RWPE1 (cell line): ENCODE measurements at places on chromosomes 12 and 14.

DNA sequence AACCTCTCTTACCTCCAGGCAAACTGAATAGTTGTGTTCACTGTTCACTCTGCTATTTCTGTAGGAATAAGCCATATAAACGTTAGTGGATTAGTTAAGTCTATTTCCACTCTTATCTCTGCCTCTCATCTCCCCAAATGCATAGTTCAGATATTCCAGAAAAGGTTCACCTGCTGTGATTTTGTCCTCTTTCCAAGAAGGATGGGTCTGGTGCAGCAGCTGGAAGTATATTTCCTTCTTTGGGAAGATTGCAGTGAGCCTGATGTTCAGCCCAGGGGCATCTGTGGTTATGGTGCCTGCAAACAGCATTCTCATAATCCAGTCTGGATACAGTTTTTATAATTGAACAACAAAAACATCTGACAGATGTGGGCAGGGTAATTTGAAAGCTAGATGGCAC lies 97.7 kb downstream of the TPH2 start:
- no peak for DNase-seq

GRCh38 chr12:20800160-20800559 lies 10.3 kb upstream of the SLCO1B3 start:
- DNase-seq, result no peak

GRCh38 chr12:88958946-88959345 lies 378.7 kb upstream of the KITLG start:
- DNase-seq, result no peak

- no peak for DNase-seq
Observed at GRCh38 chr14:104805941-104806624, 5.2 kb downstream of the ZBTB42 start.

- DNase-seq, result peak; percentile 82
Observed at GRCh38 chr12:52865090-52865944, 16.5 kb upstream of the KRT78 start.

- no peak for DNase-seq
Observed at GRCh38 chr14:62532181-62532580, 513.1 kb downstream of the KCNH5 start.

GRCh38 chr14:102321456-102322422 lies 2.2 kb downstream of the ZNF839 start:
- DNase-seq, result no peak

DNA sequence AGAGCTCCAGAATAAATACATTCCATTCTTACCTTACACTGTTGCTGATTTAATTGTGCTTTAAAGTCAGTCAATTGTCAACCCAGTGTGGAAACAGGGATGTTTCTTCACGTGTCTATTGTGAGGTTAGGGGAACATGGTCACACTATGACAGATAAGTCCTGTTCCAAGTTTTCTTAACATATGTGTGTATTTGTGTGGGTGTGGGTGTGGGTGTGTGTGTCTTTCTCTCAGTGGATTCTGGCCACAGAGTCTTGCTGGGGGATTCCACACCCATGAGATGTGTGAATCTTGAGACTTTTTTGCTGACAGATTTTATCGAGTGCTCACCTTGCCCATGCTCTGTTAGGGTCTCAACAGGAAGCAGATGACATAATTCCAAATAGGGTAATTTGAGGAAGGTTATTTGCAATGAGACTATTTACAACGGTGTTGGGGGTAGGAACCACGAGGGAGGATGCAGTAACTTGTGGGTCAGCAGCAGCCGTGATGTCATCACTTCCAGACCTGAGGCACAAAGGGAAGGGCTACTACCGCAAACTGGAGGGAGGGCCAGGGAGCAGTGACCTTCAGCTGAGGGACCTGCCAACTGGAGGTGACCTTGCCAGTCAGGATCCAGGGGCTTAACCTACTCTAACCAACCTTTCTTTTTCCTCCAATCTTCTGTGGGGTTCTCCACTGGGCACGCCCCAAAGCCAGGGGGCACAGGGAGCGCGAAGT lies 1.9 kb upstream of the VRK1 start:
- DNase-seq, result no peak

- no peak for DNase-seq
Observed at GRCh38 chr14:76575108-76575507, 186.2 kb upstream of the VASH1 start.

GRCh38 chr14:36856095-36856878 lies 194.6 kb downstream of the PAX9 start:
- DNase-seq, result no peak

GRCh38 chr12:119938049-119938667 lies 50.9 kb upstream of the BICDL1 start:
- peak; percentile 73 for DNase-seq

DNA sequence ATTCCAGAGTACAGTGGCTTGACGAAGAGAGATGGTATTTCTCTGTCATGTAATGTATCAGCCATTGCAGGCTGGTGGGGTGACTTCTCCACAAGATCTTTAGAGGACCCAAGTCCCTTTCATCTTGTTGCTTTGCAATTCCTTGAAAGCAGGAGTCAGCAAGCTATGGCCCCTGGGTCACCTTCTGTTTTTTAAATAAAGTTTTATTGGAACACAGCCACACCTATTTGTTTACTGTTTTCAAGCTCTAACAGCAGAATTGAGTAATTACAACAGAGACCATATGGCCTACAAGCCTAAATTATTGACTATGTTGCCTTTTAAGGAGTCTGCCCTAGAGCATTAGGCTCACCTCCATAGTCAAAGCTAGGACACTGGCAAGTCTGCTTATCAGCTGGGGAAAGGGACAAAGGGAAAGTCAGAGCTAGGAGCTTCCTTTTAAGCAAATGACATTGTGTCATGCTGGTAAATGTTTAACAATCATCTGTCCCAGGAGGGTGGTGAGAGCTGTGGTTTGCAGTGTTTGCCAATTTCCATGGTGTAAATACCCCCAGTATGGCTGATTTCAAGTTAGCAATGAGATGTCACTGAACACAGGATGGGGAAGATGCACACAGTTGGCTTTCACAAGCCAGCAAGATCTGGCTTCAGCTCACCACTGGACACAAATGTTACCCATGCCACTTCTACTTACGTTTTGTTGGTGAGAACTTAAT lies 87.7 kb upstream of the PWP1 start:
- no peak for DNase-seq

DNA sequence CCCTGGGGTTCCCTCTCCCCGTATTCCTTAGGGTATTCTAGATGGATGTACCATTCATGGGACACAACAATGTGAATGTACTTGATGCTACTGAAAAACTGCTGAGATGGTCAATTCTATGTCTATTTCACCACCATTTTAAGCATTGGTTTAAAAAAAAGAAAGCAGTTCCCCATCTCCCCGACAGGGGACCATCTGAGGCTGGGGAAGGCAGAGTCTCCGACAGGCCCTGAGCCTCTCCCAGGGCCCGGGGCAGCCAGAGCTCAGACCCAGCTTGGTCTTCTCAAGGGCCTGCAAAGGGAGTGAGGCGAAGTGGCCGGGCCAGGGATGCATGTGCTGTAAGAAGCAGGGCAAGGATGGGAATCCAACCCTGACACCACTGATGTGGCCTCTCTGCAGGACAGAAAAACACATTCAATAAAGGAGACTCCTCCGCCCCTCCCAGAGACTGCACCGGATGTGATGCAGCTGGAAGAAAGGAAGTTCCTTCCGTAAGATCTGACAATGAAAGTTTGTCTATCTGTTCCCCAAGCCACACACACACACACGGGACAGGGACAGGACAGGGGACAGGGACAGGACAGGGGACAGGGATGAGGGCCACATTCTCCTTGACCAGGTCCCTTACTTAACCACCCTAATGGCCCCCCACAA lies 234.1 kb downstream of the BCL11B start:
- no peak for DNase-seq

DNA sequence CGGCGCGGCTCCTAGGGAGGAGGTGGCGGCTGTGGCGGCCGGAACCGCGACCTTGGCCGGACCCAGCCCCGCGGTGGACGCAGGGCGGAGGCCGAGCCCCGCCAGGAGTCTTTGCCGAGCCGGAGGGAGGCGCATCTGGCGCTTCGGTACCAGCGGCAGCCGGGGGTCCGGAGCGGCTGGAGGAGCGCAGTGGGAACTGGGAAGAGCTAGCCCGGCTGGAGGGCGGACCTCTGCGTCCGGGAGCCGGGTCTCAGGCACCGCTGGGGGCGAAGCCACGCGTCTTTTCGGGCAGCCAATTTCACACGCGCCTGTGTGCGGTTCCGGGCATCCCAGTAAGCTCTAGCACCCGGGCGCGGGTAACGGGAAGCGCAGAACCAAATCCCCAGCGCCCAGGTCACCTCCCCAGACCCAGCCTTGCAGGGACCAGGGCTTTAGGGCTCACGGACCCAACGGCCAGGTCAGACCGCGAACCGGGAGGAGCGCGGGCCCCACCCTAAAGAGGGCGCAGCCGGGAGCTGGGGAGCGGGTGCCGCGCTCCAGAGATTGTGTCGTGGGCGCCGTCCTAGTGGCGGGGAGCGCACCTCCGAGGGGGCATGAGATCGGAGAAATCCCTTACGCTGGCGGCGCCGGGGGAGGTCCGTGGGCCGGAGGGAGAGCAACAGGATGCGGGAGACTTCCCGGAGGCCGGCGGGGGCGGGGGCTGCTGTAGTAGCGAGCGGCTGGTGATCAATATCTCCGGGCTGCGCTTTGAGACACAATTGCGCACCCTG lies 89.4 kb downstream of the GALNT8 start:
- no peak for DNase-seq

DNA sequence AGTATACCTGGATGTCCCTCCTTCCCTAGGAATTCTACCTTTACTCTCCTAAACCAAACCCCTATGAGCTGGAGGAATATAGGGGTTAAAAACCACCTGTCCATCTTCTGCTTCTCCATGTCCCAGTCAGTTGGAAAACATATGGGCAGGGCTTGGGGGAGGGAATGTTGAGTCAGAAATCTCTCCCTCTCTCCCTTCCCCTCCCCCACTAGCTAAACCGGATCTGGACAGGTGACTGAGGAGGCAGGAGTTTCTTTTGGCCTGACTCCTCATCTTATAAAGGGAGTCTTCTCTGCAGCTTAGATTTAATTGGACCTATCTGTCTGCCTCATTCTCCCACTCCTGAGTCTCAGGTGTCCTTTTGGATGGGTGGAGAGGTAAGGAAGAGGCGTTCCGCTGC lies 6.1 kb downstream of the ERBB3 start:
- DNase-seq, result peak; percentile 55

DNA sequence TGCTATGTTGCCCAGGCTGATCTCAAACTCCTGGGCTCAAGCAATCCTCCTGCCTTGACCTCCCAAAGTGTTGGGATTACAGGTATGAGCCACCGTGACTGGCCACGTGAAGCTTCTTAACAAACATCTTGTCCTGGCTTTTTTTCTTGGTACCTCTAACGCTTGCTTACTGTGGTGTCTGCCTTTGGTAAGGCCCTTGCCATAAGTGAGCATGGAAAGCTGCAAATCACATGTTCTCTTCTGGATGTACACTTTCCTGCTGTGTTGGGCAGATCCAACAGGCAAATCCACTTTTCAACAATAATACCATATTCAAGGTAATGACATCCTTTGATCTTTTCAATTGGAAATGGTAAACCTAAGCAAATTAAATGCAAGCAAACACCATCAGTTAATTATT lies 54.6 kb downstream of the ARF6 start:
- DNase-seq, result no peak

- no peak for DNase-seq
Observed at GRCh38 chr14:61444215-61444768, 122.9 kb downstream of the PRKCH start.

- DNase-seq, result peak; percentile 27
Observed at GRCh38 chr12:55681142-55682077, 26.3 kb downstream of the ITGA7 start.

GRCh38 chr14:60656686-60657455 lies 7.6 kb upstream of the SIX1 start:
- peak; percentile 26 for DNase-seq

DNA sequence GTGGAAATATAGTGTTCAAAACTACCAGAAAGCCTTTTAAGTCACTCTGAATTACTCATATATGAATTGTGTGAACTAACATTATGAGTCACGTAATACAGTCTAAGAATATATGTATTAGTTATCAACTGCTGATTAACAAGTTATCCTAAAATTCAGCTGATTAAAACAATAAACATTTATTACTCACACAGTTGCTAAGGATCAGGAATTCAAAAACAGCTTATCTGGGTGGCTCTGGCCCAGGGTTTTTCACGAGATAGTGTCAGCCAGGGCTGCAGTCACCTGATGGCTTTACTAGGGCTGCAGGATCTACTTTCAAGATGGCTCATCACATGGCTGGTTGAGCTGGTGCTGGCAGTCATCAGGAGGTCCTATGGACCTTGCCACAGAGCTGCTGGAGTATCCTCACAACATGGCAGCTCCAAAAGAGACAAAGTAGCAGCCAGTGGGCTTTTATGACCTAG lies 36.5 kb downstream of the CORO1C start:
- no peak for DNase-seq

GRCh38 chr12:89977405-89978085 lies 268.9 kb upstream of the ATP2B1 start:
- no peak for DNase-seq

GRCh38 chr14:79044894-79045624 lies 874.9 kb downstream of the NRXN3 start:
- peak; percentile 91 for DNase-seq

DNA sequence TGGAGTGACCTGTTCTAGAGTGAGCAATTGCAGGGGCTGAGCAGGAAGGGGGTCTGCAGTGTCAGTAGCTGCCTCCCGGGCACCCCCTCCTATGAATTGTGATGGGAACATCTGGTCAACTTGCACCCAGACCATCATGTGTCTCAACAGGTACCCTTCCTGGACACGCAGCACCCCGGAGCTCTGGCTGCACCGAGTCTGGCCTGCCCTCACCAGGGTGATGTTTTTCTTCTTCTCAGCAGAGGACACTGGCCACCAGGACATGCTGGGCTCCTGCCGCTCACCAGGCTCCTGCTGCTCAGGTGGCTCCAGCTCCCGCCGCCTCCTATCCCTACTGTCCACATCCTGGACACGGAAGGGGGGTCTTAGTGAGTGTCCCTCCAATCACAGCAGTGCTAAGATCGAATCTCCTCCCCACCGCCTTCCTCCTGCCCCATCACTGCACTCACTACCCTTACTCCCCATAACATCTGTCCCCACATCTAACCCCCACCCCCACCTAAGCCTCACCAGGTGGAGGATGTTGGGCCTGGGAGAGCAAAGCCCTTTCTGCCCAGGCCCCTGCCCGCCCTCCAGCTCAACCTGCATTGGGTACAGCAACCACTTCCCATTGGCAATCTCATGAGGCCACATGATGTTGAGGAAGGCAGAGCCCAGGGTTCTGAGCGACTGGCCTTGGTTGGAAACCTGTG lies 14.9 kb downstream of the ITGA7 start:
- no peak for DNase-seq

GRCh38 chr12:114895827-114896226 lies 211.9 kb upstream of the TBX3 start:
- no peak for DNase-seq

GRCh38 chr12:47360771-47361388 lies 281.1 kb upstream of the AMIGO2 start:
- no peak for DNase-seq

DNA sequence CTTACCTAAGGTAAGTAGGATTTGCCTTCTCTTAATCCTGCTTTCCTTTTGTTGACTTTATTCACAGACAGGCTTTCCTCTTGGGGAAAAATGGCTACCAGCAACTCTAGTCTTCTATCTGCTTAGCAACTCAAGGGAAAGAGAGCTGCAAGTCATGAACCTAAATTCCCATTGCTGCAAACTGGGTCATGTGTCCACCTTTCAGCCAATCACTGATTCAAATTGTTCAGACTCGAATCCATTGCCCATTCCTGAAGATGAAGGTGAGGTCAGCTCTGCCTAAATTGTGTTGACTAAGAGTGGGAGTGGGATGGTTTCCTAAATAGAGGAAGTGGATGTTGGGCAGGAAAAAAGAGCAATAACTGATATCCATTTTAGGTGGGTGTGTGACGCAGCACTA lies 7.7 kb downstream of the FBXW8 start:
- DNase-seq, result no peak
